ENCODE measurements at places on chromosomes 5 and 9. TPM values are rescaled to one million over a fixed set of nuclear protein-coding genes. Genes with fewer than 3 reads are reported as not detected.

GRCh38 chr9:83219154-83219923 is 156.4 kb upstream of the RASEF start:
- ATAC-seq = peak; percentile 92

DNA sequence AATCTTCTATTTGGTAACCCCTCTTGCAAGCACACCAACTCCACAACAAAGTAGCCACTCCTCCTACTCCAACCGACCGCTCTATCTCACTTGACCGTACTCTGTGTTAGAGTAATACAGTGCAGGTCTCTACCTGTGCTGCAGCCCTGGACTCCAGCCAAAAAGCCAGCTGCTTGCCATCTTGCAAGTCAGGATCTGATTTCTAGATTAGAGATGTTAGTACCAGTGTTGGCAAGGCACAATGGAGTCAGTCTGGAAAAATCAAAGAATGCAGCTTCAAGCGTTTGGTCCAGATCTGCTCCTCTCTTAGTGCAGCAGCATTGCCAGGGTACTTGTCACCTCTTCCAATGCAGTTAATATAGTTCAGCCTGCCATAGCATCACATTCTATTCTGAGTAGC is 477.6 kb downstream of the ZSWIM6 start:
- no peak for ATAC-seq

GRCh38 chr5:66675406-66675805 is 79.2 kb downstream of the MAST4 start:
- ATAC-seq = no peak

- ATAC-seq = no peak
Measured at GRCh38 chr5:9500193-9500592, 45.7 kb downstream of the SEMA5A start.

PCDHGC5 gene
- total RNA-seq = 1.1 TPM

DNA sequence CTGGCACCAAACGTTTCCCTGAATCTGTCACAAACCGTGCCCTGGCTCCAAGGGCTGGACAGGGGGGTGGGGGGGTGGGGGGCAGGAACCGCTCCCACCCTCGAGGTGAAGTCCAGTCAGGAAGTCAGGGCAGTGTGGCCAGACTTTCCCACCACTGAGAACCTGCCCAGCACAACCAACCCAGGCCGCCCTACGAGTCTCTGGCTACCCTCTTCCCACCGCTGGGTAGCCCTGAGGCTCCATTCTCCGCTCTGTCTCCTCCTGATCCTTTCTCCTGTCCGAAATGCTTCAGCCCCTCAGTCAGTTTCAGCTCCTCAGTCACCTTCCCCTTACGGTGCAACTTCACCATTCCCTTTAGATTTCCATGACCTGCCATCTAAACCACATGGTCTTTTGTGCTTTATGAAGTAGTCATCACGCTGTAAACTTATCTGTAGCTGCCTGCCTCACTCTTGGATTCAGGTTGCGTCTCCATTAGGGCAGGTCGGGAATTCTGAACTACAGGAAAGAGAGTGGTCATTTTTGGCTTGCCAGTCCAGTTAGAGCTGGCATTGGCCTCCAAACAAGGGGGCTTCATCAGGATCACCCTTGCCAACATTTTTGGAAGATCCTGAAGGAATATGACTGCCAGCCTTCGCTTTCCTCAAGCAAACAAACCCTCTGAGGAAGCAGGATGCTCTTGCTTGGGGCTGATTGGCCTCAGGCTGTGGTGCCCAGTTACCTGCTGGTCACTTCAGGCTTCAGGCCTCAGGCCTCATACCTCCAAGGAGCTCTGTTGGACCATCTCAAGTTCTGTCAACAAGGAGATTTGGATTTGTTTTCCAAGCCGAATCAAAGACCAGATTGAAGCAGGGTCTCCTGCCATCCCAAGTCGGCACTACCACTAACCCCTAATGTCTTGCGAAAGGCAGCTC is 794 bp upstream of the DCAF12 start:
- ATAC-seq = peak; percentile 13

DNA sequence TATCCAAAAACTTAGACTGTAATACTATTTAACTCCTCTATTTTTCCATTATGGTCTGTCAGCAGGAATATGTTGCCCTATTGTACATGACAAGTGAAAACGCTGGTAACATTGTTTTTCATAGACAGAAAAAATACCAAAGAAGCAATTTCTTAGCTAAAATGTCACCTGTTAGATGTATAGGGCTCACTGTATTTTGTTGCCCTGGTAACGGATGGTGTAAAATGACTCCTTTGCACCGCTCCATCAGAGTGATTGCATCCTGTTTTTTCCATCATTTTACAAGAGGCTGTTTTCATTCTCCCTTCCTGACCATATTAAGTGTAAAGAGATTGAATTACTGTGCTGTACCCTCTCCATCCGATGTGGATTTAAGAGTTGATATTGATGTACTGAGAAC is 460.1 kb upstream of the TLE4 start:
- no peak for ATAC-seq
